ENCODE measurements at places on chromosomes 11 and 22.

GRCh38 chr11:126599217-126599897, 243.9 kb downstream of the ST3GAL4 start:
- DNase-seq: no peak

DNA sequence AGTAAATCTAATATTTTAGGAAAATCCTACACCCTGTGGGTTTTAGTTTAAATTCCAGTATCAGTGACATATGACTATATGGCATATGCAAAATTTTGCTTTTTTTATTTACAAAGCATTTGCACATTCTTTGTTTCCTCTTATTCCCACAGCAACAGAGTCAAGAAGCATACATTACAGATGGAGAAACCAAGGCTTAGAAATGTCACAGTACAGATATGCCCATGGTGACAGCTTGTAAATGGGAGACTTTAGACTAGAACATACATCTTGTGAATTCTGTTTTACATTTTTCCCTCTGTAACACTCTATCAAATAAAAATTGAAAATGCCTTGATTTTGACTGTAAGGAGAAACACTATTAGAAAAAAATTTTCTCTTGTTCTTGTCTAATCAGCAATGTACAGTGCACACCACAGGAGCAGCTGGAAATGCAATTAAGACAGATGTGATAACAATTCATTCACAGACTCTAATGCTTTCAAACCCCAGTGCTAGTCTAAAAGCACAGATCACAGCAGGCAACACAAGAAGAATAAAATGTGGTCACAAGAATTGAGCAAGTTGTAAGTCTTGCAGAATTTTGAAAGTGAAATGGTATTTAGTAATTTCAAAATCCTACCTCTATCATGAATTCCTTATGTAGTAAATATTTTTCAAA, 375.9 kb downstream of the LUZP2 start:
- DNase-seq: no peak

GRCh38 chr11:35826006-35826405, 117.9 kb upstream of the LDLRAD3 start:
- DNase-seq: no peak

- DNase-seq: no peak
Observed at GRCh38 chr11:66003291-66003690, 988 bp downstream of the BANF1 start.

DNA sequence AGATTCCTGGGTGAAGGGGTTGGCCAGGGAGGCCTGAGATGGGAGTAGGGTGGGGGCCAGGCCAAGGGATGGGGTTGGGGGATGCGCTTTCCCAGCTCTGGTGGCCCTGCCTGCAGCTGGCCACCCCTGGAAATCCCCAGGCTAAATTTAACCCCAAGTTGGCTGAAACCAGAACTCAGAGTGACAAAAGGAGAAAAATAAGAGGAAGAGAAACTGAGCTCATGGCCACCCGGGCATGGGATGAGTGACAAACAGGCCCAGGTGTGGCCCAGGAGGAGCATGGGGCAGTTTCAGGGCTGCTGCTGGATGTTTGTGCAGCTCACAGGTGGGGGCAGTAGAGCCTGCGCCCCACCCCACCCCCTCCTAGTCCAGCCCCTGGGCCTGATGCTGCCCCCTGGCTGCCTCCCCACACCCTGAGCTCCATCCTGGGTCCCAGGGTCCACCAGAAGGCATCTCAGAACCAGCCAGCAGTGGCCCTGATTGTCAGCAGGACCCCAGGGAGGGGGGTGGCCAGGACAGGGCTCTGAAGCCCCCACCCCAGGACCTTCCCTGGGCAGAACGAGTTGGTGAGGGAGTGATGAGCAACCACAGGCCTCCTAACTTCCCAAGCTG, 48.0 kb downstream of the IGLL5 start:
- DNase-seq: no peak

DNA sequence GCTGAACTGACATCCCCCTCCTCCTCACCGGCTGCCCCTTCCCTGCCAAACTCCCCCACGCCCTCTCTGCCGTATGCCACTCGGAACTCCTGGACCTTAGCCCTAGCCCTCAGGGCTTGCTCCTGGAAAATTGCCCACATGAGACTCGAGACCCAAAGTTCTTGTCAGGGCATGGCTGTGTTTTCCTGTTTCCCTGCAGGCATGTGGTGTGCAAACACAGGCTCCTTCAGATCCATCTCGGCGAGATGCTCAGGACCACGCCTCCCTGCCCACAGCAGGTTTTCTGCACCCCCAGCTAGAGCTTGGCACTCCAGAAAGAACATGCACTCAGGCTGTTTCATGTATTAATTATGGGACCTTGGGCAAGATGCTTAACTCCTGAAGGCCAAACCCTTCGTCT, 1480.4 kb downstream of the BRD1 start:
- no peak for DNase-seq

- no peak for DNase-seq
Observed at GRCh38 chr11:105071089-105071732, 26.1 kb upstream of the CARD16 start.

GRCh38 chr22:44685384-44686056, 16.5 kb upstream of the PRR5 start:
- DNase-seq: no peak

GRCh38 chr22:20203552-20204201, 52.8 kb upstream of the CCDC188 start:
- no peak for DNase-seq

- DNase-seq: no peak
Observed at GRCh38 chr11:17368551-17368950, 17.0 kb downstream of the NCR3LG1 start.

DNA sequence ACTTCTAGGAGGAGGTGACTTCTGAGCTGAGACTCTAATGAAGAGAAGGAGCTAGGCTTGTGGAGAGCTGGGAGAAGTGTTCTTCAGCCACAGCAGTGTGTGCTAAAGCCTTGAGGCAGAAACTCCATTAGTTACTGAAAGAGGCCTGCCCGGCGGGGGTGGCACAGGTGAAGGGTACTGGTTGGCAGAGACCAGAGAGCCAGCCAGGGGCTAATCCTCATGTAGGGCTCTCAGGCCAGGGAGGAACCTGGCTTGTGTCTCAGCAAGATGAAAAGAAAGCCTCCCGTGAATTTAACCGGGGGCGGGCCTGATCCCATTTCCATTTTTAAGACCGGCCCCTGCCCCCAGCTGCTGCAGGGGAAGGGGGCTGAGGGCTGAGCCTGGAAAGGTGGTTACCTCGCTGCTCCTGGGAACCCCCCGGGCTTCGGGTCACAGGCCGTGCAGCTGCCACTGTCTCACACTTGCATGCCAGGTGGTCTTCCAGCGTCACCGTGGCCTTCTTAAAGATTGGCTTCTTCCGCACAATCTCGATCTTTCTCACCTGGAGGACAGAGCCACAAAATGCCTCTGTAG, 15.0 kb downstream of the PDGFB start:
- no peak for DNase-seq

- DNase-seq: no peak
Observed at GRCh38 chr11:79672786-79673185, 232.0 kb upstream of the TENM4 start.

GRCh38 chr11:45926536-45927331, 4.3 kb downstream of the LARGE2 start:
- no peak for DNase-seq

GRCh38 chr11:73320763-73321603, 12.9 kb downstream of the ARHGEF17 start:
- DNase-seq: no peak

- DNase-seq: no peak
Observed at GRCh38 chr22:40605761-40606160, 30.8 kb downstream of the MRTFA start.

GRCh38 chr22:46954781-46955180, 192.3 kb downstream of the TBC1D22A start:
- no peak for DNase-seq

DNA sequence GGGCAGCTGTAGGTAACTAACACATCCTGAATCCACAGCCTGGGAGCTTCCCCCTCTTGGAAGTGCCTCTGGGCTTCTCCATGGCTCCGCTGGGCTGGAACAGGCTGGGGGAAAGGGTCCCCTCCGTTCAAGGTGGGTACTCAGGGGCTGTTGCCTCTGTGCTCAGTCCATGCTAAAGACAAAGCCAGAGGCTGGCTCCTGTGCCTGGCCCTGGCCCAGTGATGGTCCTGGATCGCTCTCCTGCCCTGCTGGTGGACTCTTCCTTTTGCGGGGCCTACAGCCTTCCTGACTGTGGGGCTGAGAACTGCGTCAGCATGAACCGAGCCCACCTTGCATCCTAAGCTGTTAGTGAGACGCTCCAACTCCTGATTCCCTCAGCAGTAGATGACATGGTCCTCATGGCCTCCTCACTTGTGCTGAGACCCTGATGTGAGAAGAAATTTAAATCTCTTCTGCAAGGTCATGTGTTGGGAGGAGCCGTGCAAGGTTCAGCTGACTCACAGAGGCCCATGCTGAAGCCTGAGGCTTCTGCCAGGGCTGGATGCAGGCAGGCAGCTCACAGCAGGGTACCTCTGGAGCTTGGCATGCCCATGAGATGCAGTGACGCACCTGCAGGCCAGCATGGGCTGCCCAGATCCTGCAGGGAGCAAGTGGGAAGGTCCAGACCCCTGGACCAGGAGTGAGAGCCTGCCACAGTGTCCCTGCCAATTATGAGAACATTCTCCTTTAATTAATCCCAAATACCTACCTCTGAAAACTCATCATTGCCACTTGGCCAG, 1285.5 kb downstream of the TBC1D22A start:
- no peak for DNase-seq

DNA sequence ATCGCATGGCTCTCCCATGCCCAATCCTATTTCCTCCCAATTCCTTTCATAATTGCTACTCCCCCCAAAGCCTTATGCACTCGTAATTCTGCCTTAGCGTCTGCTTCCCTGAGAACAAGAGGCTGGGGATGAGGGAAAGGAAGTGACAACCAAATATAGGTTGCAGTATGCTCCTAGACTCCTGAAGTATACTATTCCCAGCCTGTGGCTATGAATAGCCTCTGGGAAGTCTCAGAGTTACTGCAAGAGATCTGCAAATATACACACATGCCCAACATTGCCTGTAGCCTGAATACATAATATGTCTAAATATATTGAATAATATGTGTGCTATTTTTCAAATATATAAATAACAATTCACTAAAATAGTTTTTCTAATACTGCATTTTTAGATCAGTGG, 96.1 kb upstream of the CD44 start:
- no peak for DNase-seq

GRCh38 chr11:20068691-20069090, 91.6 kb downstream of the DBX1 start:
- DNase-seq: no peak

DNA sequence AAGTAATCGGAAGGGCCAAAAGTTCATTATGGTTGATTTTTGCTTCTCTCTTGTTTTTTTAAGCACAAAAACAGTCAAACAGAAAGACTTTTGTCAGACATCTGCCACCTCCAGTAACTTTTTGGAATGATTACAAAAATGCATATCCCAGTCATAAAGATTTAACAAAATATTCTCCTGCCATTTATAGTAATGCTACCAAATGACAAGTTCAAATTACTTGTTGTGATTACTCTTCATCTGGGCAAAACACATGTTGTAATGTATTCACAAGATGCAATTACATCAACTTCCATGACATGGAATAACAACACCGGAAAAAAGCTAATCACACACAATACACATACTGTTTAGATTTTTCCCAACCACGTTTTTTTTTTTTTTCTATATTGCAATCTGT, 1017.5 kb upstream of the TENM4 start:
- DNase-seq: no peak

GRCh38 chr11:43830928-43831440, 49.6 kb upstream of the ALKBH3 start:
- no peak for DNase-seq

DNA sequence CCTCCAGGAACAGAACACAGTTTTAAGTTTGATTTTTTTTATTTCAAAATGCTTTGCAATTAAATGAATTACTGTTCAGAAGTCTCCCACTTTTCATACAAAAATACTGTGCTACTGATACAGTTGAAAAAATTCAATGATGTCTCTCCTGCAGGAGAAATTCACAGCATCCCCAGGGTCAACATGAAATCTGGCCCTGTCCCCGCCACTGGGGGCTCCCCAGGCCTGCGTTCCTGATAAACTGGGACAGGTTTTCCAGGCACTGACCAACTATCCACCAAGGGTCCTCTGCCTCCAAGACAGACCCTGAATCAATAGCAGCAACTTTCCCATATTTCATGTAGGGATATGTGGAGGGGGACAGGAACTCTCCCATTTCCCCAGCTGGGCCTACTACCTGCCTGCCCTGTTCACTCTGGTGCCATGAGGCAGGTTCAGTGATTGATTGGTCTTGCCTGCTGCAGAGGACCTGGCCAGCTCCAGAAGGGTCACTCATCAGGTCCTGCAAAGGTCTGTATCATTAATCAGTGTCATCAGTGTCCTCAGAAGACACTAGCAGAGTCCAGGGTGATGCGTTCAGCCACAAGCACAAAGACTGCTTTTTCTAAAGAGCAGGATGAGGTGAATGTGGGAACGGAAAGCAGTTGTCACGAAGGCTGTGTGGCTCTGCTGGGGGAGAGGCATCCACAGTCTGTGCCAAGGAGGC, 43.4 kb downstream of the PISD start:
- DNase-seq: no peak

DNA sequence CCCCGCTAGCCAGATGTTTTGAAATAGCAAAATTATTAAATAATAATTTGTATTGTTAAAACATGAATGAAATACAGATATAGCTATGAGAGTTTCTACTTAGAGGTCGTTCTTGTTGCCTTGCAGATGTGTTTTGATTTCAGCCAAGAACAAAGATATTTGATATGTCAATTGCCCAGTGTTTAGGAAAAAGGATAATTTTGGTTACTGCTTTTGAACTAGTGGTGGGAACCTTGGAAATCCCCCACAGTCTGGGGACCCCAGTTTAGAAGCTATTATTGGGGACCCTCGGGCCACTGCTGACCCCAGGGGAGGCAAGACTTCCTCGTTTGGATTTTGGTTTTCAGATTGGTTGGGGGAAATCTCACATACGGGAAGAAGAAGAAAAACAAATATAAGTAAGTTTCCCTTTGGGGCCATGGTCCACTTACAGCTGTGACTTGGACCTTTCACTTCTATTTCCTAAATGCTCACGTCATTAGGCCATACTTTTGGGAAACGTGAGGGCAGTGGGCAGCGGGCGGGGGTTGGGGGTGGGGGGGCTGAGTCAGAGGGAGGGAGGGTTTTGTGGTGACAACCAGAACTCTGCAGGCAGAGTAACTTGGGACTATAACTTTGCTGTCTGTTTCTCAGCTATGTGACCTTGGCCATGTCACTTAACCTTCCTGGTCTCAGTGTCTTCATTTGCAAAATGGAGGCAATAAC, 37.0 kb downstream of the LDLRAD3 start:
- no peak for DNase-seq

DNA sequence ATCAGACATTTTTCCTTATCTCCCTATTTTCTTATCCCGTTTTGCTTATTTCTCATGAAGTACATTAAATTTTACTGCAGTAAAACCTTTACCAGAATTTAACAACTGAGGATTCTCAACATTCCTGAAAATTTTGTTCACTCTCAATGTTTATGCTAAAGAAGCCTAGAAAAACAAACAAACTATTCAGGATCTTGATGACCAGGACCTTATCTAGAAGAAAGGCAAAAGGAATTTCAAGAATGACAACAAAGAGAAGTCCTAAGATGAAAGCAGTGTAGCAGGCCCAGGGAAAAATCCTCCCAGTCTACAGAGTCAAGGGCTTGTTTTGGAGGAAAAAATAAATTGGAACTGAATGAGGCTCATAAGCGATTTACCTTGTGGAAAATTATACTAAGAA, 283.3 kb upstream of the ARHGAP42 start:
- no peak for DNase-seq

GRCh38 chr11:19559746-19560145, 152.9 kb upstream of the NAV2 start:
- no peak for DNase-seq

- no peak for DNase-seq
Observed at GRCh38 chr11:68145120-68145866, 24.1 kb upstream of the CHKA start.

Data from hippocampal formation (tissue), 2 donors.